CD4-positive, alpha-beta T cell (primary cell): ENCODE measurements at places on chromosomes 12 and 14. TPM values are rescaled to one million over a fixed set of nuclear protein-coding genes. Genes with fewer than 3 reads are reported as not detected.

DNA sequence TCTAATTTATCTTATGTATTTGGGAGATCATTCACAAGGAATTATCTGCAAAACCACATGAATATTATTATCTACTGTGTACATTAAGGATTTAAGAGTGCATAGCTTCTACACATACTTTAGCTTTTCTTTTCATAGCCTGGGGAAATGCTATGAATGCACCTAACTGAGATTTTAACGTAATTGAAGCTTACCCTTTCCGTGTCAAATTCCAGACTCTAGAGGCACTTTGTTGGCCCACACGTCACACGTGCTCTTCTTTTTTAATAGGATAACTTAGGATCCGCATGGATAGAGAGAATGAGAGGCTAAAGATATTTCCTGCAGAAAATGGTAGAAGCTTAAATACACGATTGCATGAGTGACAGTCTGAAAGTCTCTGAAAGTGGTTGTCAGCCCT is 481.1 kb downstream of the PCNX1 start:
- no peak overlapping the region for H3K4me3 ChIP-seq
- no peak for DNase-seq
- H3K4me1 ChIP-seq, result no peaks in the 10 kb centered on the region
- no peaks in the 10 kb centered on the region for H3K27me3 ChIP-seq

GRCh38 chr14:75449036-75449435 is 21.2 kb downstream of the JDP2 start:
- H3K4me1 ChIP-seq, result no peaks in the 10 kb centered on the region
- no peak overlapping the region for H3K27ac ChIP-seq
- H3K27me3 ChIP-seq, result no peaks in the 10 kb centered on the region
- H3K36me3 ChIP-seq, result no peaks in the 10 kb centered on the region
- DNase-seq, result no peak

DNA sequence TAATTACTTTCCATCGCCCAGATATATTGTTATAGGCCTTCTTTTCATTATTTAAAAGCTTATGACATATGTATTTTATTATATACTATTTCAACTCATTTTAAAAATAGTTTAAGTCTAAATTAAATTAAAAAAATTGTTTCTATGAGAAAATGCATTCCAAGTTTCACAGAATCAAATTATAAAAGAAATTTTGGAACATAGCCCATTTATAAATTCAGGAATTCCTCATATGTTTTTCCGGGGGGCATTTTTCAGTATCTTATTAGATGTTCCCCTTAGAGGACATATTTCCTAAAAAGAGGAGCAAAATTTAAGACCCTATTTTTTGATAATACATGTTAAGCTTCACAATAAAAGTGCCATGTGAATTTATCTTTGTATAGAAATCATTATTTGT is 119.9 kb upstream of the ATP2B1 start:
- no peaks in the 10 kb centered on the region for H3K4me1 ChIP-seq
- no peak overlapping the region for H3K4me3 ChIP-seq
- H3K27ac ChIP-seq, result no peak overlapping the region
- DNase-seq, result no peak
- H3K36me3 ChIP-seq, result no peaks in the 10 kb centered on the region

GRCh38 chr12:116087962-116088361 is 189.5 kb downstream of the MED13L start:
- H3K27ac ChIP-seq, result no peak overlapping the region
- DNase-seq, result no peak
- peaks cover 4% of the 10 kb centered on the region for H3K36me3 ChIP-seq
- H3K4me1 ChIP-seq, result peaks cover 4% of the 10 kb centered on the region
- H3K4me3 ChIP-seq, result no peak overlapping the region
- H3K27me3 ChIP-seq, result no peaks in the 10 kb centered on the region

- H3K4me1 ChIP-seq, result no peaks in the 10 kb centered on the region
- no peak for DNase-seq
- H3K27me3 ChIP-seq, result no peaks in the 10 kb centered on the region
- no peak overlapping the region for H3K4me3 ChIP-seq
Observed at GRCh38 chr14:75794615-75795038, 133.6 kb downstream of the TTLL5 start.

- no peak overlapping the region for H3K4me3 ChIP-seq
- no peak for DNase-seq
- no peak overlapping the region for H3K27ac ChIP-seq
- no peaks in the 10 kb centered on the region for H3K36me3 ChIP-seq
- peaks cover 15% of the 10 kb centered on the region for H3K4me1 ChIP-seq
Observed at GRCh38 chr12:94948232-94948810, 55.2 kb downstream of the NDUFA12 start.

GRCh38 chr12:113424915-113425823 is 3.0 kb downstream of the SDSL start:
- no peak overlapping the region for H3K4me3 ChIP-seq
- peaks cover 3% of the 10 kb centered on the region for H3K4me1 ChIP-seq
- peak; percentile 25 for DNase-seq
- no peaks in the 10 kb centered on the region for H3K36me3 ChIP-seq

DNA sequence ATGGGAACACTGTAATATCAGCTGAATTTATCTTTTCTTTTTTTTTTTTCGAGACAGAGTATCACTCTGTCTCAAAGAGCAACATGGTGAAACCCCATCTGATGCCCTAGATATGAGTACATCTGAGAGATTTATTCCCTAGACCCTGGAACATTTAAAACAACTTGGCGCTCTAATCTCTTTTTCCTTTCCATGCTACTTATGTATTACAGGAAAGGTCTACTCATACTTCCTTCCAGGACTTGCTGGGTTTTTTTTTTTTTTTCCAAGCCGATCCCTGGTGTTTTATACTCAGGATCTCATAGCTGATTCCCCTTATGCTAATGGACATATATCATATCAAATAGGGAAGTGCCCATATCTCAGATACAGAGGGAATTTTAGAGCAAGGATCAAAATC is 83.1 kb downstream of the MAPKAPK5 start:
- H3K4me1 ChIP-seq, result no peaks in the 10 kb centered on the region
- H3K27me3 ChIP-seq, result no peaks in the 10 kb centered on the region
- no peak overlapping the region for H3K4me3 ChIP-seq
- H3K27ac ChIP-seq, result no peak overlapping the region

- H3K4me1 ChIP-seq, result no peaks in the 10 kb centered on the region
- H3K4me3 ChIP-seq, result no peak overlapping the region
- H3K27me3 ChIP-seq, result no peaks in the 10 kb centered on the region
- H3K27ac ChIP-seq, result no peak overlapping the region
- DNase-seq, result no peak
- no peaks in the 10 kb centered on the region for H3K36me3 ChIP-seq
Observed at GRCh38 chr12:78176643-78177042, 345.9 kb downstream of the NAV3 start.

DNA sequence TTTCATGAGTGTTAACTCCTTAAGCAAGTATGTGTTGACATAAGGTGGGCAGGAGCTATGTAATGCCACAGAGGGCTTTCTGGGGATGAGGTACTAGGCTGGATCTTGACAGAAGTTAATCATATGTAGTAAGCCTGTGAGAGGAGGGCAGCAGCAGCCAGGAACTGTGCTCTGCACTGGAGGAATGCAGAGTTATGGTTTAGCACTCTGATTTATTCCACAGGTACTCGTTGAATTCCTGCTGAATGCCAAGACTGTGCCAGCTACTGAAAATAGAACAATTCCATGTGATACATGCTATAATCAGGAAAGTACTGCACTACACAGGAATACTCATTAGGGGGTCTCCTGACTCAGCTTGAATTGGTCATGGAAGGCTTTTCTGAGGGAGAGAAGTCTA is 58.7 kb downstream of the SUSD6 start:
- DNase-seq, result no peak
- no peak overlapping the region for H3K4me3 ChIP-seq
- H3K27me3 ChIP-seq, result no peaks in the 10 kb centered on the region
- H3K27ac ChIP-seq, result no peak overlapping the region
- peaks cover 5% of the 10 kb centered on the region for H3K36me3 ChIP-seq

DNA sequence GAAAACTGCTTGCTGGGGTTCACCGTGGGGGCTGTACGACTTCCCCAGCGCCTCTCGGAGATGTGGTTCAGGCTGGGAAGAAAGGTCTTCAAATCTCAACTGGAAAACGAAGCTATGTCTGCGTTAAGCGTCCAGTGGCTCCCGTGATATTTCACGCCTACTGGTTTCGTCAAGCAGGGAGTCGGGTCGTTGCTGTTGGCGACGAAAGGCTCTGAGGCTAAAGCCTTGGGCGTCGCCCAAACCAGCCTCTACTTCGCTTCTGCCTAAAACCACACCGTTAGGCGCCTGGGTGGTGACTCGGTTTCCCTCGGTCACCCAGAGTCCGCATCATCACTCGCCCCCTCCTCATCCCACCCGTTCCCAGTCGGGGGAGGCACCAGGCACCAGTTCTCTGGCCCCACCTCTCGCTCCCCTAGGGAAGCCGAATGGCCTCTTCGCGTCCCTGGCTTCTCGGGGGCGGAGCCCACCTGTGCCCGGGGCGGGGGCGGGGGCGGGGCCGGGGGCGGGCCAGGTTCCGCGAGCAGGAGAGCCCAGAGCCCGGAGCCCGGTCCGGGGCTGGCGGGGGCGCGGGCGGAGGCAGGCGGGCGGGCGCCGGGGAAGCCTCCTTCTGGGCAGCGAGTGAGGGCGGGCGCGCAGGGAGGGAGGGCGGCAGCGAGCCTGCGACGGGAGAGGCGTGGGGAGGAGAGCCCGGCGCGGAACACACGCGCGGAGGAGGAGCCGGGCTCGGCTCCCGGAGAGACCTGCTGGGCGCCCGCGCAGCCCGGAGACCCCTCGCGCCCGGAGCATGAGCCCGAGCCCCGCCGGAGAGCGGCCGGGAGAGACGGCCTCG is at the start of gene B4GALNT3:
Gene B4GALNT3, plus strand, starts transcription at position 510 of the 829 bp plus-strand sequence. CDS start 438 bp downstream, outside the sequence.
- H3K4me1 ChIP-seq, result peaks cover 21% of the 10 kb centered on the region
- H3K27ac ChIP-seq, result no peak within 1 kb of the TSS
- DNase-seq, result peak; percentile 28
- peaks cover 7% of the 10 kb centered on the region for H3K27me3 ChIP-seq
- H3K36me3 ChIP-seq, result no peaks in the 10 kb centered on the region

DNA sequence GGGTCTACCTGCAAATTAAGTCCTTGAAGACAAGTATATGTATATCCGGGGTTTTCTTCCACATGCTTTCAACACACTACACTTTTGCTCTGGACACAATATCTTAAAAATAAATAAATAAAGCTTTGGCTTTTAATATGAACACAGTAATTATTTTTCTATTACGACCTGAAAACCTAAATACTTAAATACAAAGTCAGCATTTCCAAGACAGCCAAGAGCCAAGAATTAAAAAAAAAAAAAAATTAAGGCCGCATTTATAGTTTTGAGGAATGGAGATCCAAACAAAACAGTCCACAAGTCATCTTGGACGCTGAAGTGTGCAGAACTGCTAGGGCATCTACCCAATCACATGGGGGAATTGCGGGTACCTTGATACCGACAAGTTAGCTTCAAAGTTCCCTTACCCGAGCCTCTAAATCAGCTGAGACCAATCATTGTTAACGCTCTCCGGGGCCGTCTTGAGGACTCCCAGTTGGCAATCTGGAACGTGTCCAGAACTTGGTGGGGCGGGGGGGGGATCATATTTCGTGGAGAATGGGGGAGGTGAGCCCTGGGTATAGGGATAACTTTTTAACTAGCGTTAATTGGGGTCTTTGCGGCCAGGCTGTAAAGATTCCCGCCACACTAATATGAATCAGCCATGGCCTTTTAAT is 731 bp upstream of the PCNX4 start:
- H3K27ac ChIP-seq, result peak overlapping the region; percentile 94
- H3K4me1 ChIP-seq, result peaks cover 21% of the 10 kb centered on the region
- no peaks in the 10 kb centered on the region for H3K27me3 ChIP-seq
- DNase-seq, result peak; percentile 6
- H3K36me3 ChIP-seq, result no peaks in the 10 kb centered on the region

GRCh38 chr12:76249501-76249900 is 98.7 kb downstream of the BBS10 start:
- DNase-seq, result no peak
- H3K27ac ChIP-seq, result no peak overlapping the region
- no peaks in the 10 kb centered on the region for H3K36me3 ChIP-seq
- H3K27me3 ChIP-seq, result no peaks in the 10 kb centered on the region

GRCh38 chr14:94142836-94143235 is 13.4 kb upstream of the IFI27L2 start:
- H3K36me3 ChIP-seq, result no peaks in the 10 kb centered on the region
- no peak overlapping the region for H3K27ac ChIP-seq
- DNase-seq, result no peak
- H3K27me3 ChIP-seq, result no peaks in the 10 kb centered on the region
- peaks cover 11% of the 10 kb centered on the region for H3K4me1 ChIP-seq

DNA sequence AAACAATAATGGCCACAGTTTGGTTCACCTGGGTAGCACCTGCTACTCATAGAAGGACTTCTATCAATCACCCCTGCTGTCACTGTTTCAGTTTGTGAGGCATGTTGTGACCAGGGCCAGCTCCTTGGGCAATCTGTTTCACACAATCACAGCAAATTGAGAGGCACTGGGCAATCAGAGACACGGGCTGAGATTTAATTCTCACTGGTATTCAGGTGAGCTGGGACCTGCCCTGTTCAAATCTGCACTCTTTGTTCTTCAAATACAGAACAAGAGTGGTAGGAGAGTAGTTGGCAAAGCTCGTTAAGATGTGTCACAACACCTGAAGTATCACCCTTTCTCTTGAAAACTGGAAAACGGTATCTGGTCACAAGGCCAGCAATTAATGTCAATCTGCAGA is 57.8 kb upstream of the NAP1L1 start:
- H3K36me3 ChIP-seq, result no peaks in the 10 kb centered on the region
- H3K27ac ChIP-seq, result no peak overlapping the region
- H3K4me3 ChIP-seq, result no peak overlapping the region
- H3K4me1 ChIP-seq, result peaks cover 12% of the 10 kb centered on the region
- no peaks in the 10 kb centered on the region for H3K27me3 ChIP-seq

GRCh38 chr12:102740141-102740955 is 176.7 kb downstream of the PAH start:
- H3K36me3 ChIP-seq, result no peaks in the 10 kb centered on the region
- no peaks in the 10 kb centered on the region for H3K27me3 ChIP-seq
- no peaks in the 10 kb centered on the region for H3K4me1 ChIP-seq
- H3K4me3 ChIP-seq, result no peak overlapping the region
- H3K27ac ChIP-seq, result no peak overlapping the region

DNA sequence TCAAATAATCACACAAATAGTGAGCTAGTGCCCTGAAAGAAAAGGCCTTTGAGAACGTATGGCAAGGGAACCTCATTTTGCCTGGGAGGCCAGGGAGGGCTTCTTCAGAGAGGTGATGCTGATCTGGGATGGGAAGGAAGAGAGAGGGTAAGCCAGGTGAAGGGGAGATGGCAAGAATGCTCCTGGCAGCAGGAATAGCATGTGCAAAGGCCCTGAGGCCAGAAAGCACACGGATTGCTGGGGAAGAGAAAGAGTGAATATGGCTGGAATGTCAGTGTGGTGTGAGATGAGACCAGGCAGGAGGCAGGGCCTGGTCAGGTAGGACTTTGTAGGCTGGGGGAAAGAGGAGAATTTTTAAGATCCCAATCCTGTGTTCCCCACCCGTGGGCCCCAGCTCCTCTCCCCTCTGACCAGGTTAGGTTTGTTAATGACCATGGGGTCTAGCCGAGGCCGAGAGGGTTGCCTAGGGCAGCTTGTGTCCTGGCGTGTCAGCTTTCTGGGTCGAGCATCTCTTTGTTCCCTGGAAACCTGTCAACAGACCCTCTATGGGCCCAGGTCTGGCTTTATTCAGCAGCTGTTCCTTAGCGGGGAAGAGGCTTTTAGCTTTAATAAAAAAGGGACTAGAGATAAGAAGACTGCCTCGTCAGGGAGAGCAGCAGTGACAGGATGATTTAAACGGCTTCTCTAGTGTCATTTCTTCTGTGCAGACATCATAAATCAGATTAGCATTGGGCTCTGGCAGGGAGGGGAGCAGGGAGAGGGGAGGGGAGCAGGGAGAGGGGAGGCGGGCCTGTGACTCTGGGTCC is 123.4 kb downstream of the ADCK1 start:
- no peak overlapping the region for H3K27ac ChIP-seq
- no peak for DNase-seq
- H3K4me1 ChIP-seq, result no peaks in the 10 kb centered on the region
- H3K27me3 ChIP-seq, result no peaks in the 10 kb centered on the region
- H3K36me3 ChIP-seq, result peaks cover 4% of the 10 kb centered on the region

GUCY2C gene
- not detected for total RNA-seq

TAS2R10 gene
- not detected for total RNA-seq

GYS2 gene
- total RNA-seq, result 0.22 TPM

KRT3 gene
- total RNA-seq, result not detected

PCBP2 gene
- total RNA-seq, result 1,359 TPM

SERPINA12 gene
- not detected for total RNA-seq
